ENCODE measurements at places on chromosomes 7 and 10. TPM values are rescaled to one million over a fixed set of nuclear protein-coding genes. Genes with fewer than 3 reads are reported as not detected.

Gene ZNF511
- 60.1 TPM for total RNA-seq

Gene OPN4
- total RNA-seq, result not detected

Gene NRCAM
- total RNA-seq, result 3.8 TPM

Gene BLNK
- 0.16 TPM for total RNA-seq

Gene ZNF479
- total RNA-seq, result not detected

Gene MTURN
- total RNA-seq, result 3.2 TPM

Gene C10orf95
- 0.20 TPM for total RNA-seq

Gene ATP6V0E2
- total RNA-seq, result 46.7 TPM

Gene CRHR2
- total RNA-seq, result not detected

All from activated CD8-positive, alpha-beta T cell treated with anti-CD3 and anti-CD28 coated beads for 36 hours (primary cell).